ENCODE measurements at places on chromosomes 7 and 10.
A peak's percentile ranks its signal among the peaks of the same experiment; 100 is the strongest.

GRCh38 chr10:82192665-82193064 lies 317.7 kb downstream of the NRG3 start:
- no peak for DNase-seq

GRCh38 chr10:33238643-33239042 lies 95.8 kb downstream of the NRP1 start:
- DNase-seq, result no peak

- DNase-seq, result peak; percentile 24
Observed at GRCh38 chr10:22429981-22430421, 84.7 kb downstream of the SPAG6 start.

GRCh38 chr10:22824984-22825383 lies 102.9 kb upstream of the ARMC3 start:
- no peak for DNase-seq

GRCh38 chr10:63520500-63521415 lies at the start of gene REEP3:
REEP3 (plus strand) TSS chr10:63521401; CDS start chr10:63521546, 145 bp downstream.
- DNase-seq, result no peak

DNA sequence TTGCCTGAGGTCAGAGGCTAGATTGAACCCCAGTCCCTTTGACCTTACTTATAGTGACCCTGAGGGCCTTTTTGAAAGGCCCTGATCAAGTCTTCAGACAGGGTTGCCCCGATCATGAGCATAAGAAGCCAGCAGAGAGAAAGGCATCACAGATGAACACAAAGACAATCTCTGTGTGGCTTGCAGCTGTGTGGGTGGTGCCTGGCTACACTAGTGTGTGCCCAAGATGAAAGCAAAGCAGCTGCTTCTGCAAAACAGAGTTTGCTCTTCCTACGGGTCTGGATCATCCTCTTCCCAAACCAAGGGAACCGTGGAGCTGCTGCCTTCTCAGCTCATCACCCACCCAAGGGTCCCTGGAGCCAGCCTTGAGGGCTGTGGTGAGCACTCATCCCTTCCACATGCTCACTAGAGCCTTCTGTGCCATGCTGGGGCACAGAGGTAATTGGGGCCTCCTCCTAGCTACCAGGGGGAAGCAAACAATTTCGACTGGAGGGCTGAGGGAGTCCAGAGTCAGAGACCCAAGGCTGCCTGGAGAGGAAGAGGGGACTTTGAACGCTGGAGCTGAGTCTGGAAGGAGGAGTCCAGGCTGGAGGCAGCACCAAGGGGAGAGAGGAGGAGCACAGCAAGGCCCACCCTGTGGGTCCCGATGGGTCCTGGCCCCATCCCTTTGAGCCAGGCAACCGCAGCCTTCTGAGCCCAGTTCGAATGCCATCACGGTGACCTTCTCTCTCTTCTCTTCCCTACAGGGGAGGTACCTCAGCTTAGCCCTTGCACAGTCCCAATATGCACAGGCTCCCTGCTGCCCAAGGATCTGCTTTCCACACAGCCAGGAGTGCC lies 42.3 kb downstream of the ANTXRL start:
- no peak for DNase-seq

DNA sequence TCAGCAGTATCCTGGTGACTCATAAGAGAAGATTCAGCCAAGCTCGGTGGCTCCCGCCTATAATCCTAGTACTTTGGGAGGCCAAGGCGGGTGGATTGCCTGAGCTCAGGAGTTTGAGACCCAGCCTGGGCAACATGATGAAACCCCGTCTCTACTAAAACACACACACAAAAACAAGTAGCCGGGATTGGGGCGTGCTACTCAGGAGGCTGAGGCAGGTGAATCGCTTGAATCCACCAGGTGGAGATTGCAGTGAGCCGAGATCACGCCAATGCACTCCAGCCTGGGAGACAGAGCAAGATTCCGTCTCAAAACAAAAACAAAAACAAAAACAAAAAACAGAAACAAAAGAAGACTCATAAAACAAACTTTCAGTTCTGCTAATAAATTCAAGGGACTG lies 551.1 kb upstream of the POT1 start:
- no peak for DNase-seq

DNA sequence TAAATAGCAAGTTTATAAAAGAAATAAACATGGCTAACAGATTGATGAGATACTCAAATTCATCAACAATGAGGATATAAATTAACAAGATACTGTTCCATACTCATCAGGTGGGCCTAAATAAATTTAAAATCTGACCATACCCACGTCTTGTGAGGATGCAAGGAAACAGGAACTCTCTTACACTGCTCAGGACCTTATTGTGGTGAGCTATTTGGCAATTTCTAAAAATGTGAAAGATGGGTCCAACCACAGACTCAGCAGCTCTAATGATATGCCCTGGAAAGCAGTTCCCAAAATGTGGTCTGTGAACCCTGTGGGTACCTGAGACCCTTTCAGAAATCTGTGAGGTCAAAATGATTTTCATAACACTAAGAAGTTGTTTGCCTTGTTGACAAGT lies 21.5 kb downstream of the RPP38 start:
- DNase-seq, result no peak

DNA sequence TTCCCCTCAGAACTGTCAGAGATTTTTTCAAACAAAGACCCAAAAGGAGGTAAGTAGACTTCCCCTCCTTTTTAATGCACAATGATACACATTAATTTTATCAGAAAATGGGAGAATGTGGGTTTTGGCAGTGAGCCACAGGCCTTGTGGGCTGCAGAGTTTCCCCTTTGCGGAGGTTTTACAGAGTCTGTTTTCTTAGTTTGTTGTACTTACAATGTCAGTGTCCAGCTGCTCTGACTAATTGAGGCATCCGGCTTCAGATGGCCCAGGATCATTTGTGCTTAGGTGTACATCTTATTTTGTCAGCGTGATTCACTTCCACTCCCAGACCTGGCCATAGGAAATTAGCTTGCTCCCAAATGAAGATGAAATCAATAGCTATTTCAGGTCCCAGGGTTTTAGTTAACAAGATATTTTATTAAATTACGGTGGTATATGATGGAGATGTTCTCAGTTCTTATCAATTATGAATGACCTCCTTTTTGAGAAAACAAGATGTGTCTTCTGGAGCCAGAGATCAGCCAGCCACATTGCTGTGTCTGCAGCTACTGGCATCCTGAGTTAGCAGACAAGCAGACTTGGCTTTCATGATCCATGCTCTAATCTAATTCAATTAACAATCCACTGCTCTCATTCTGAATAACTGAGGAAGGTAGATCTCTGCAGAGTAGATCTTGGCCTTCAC lies 1086.6 kb upstream of the SORCS1 start:
- no peak for DNase-seq

DNA sequence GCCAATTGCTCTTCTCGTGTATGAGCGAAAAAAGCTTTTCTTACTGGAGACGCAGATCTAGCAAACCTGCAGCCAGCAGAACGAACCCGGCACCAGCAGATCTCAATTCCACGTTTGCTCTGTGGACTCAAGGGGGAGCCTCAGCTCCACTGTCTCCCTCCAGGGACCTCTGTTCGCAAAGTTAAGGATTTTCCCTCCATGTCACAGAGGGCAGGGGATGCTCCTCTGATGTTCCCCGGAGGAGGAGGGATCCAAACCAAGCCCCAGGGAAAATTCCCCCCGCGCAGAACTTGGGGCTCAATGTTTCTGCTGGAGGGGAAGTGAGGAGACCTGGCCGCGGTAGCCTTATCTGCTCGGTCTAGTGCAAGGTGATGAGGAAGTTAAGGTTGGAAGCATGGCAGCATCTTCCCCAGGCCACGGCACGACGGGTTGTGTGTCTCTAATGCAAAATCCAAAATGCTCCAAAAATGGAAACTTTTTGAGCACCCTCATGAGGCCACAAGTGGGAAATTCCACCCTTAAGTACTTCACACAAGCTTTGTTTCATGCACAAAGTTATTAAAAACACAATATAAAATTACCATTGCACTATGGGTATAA lies 9.0 kb downstream of the IQCE start:
- DNase-seq, result no peak

DNA sequence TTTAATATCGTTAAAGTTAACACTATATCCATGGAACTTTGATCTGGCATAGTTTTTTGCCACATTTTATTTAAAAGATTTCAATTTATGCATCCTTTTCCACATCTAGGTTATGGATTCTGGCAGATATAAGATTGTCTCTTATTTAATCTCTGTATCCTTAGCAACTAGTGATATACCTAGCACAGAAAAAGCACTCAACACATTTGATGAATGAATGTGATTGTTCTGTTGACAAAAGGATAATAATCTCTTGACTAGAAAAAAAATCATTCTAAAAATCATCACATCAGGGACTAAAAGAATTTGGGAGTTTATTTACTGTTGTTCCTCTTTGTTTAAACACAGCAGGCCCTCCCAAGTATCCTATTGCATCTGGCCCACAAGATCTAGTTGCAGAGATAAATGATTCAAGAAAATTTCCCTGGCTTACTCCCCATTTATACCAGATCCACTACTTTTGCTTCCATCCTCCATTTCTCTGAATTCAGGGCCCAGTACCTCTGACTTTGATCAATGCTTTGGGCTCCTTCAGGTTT lies 84.0 kb upstream of the C1GALT1 start:
- no peak for DNase-seq

DNA sequence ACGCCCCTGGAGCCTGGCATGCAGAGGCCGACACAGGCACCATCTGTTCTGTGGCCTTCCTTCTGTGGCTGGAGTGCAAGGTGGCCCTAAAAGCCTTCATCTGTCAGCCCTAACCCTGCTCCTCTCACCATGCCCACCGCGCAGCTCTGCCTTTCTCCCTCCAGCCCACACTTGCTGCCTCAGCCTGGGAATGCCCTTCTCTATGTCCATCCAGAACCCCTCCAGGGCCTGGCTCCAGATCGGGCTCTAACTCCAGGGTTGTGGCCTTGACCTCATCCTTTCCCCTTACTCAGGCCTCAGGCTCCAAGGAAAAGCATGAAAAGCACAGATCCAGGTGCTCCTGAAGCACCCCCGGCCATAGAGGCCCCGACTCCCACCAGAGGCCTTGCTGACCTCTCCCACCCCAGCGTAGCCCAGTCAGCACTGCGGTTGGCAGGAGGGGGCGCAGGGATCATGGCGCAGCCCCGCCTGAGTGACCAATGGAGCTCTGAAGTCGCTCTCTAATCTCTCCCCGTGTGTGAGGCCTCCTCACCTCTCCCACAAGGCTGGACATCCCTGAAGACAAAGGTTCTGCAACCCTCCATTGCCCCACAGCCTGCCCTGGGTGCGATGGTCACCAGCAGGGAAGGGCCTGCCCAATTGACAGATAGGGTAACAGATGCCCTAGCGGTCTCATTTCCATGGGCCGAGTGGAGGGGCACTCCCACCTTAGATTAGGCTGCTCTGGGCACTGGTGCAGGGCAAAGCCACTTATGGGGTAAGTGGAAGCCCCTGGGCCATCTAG lies 9.2 kb downstream of the ZCCHC24 start:
- DNase-seq, result no peak

- DNase-seq, result no peak
Observed at GRCh38 chr7:652881-653280, 73.6 kb upstream of the DNAAF5 start.

- DNase-seq, result no peak
Observed at GRCh38 chr7:63043657-63044543, 954.7 kb upstream of the ZNF722 start.

DNA sequence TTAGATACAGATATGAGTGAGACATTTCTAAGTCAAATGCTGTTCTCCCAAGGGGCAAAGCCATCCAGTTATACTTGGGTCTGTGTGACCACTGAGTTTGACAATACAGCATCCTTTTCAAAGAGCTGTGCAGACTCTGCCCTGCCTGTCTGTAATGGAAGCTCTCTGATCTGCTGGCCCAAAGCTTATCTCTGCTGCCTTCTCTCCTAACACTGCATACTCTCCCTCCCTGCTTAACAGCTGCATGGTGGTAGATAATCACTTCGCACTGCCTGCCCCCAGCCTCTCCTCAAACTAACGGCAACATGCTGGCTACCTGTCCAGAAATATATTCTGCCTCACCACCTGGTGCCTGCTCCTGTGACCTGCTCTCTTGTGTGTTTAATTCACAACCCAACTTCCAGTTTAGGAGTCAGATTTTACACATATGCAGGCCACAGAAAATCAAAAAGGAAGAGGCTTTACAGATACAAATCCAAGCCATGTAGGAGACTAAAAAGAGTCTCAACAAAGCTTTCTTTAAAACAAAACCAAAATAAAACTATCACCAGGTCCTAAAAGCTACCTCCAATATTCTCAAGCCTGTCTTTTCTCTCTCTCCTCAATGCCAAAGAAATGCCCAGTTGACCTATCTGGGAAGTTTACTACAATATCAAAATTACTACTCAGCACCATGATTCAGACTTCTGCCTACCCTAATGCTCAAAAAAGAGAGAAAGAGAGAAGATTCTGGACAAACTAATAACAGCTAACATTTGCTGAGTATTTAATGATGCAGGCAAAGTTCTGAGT lies 145.6 kb downstream of the RELN start:
- DNase-seq, result no peak

GRCh38 chr10:130621231-130621775 lies 485.1 kb downstream of the GLRX3 start:
- DNase-seq, result no peak

GRCh38 chr7:91135703-91136430 lies 128.4 kb upstream of the FZD1 start:
- DNase-seq, result no peak

GRCh38 chr7:155216475-155217272 lies 81.0 kb upstream of the INSIG1 start:
- DNase-seq, result no peak

DNA sequence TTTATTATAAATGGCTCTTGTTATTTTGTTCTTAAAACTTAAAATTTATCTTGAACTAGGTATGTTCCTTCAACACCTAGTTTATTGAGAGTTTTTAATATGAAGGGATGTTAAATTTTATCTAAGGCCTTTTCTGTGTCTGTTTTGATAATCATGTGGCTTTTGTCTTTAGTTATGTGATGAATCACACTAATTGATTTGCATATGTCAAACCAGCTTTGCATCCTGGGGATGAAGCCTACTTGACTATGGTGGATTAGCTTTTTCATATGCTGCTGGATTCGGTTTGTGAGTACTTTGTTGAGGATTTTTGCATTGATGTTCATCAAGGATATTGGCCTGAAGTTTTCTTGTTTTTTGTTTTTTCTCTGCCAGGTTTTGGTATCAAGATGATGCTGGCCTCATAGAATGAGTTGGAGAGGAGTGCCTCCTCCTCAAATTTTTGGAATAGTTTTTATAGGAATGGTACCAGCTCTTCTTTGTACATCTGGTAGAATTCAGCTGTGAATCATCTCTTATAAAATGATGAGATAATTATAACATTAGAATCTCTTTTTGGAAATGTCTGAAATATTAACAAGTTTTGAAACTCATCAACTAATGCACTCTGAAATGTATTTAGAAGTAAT lies 78.7 kb upstream of the AGR3 start:
- no peak for DNase-seq

GRCh38 chr10:94524711-94525110 lies 20.9 kb upstream of the HELLS start:
- no peak for DNase-seq

GRCh38 chr7:2802101-2802500 lies 42.0 kb downstream of the GNA12 start:
- no peak for DNase-seq

GRCh38 chr7:144941127-144941526 lies 105.3 kb upstream of the TPK1 start:
- DNase-seq, result no peak
